Right lung (tissue), 10 donors: ENCODE measurements at places on chromosomes 5 and 9. TPM values are rescaled to one million over a fixed set of nuclear protein-coding genes. Genes with fewer than 3 reads are reported as not detected.

The PTBP3 gene
- polyA plus RNA-seq: 50.3 TPM

The FOXD1 gene
- 0.25 TPM for polyA plus RNA-seq

DNA sequence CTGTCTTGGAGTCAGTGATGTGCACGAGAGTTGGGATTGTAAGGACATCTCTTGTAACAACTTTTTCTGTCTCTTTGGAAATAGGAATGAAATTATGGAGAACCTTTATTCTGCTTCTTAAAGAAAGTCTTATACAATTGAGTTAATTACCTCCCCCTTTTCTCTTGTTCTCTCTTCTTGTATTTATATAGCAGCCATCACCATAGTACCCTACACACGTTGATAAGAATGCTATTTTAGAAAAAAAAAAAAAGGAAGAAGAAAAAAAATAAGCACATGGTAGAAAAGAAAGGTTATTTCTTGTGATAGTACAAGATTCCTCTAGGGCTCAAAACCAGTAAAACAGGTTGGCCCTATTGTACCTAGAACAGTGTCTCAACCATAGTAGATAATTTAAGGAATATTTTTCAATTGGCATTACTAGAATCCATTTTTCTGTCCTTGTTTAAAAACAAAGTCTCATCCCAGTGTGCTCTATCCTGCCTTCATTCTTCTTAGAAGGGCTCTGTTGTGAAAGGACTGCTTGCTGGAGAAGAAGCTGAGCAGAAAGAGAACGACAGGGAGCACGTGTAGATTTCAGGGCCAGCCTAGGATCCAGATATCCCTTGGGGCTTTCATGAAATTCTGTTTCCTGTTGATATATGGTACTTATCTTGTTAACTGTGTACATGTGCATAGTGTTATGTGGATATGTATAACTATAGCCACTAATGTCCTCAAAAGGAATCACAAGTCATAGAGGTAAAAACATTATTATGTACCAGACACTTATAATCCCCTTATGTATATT is 392.3 kb upstream of the MEF2C start:
- no peak for DNase-seq

GRCh38 chr9:94638335-94639060 is 820 bp downstream of the FBP1 start:
- no peak for DNase-seq

- no peak for DNase-seq
Observed at GRCh38 chr9:84744195-84744594, 74.7 kb downstream of the NTRK2 start.

- no peak for DNase-seq
Observed at GRCh38 chr5:395156-395920, 47.6 kb upstream of the EXOC3 start.
